ENCODE measurements at places on chromosomes 7 and 10. TPM values are rescaled to one million over a fixed set of nuclear protein-coding genes. Genes with fewer than 3 reads are reported as not detected.

HEPACAM2 gene
- total RNA-seq: not detected

GPRIN2 gene
- total RNA-seq: not detected

PNLIPRP3 gene
- total RNA-seq: not detected

AQP1 gene
- 0.08 TPM for total RNA-seq

DNA sequence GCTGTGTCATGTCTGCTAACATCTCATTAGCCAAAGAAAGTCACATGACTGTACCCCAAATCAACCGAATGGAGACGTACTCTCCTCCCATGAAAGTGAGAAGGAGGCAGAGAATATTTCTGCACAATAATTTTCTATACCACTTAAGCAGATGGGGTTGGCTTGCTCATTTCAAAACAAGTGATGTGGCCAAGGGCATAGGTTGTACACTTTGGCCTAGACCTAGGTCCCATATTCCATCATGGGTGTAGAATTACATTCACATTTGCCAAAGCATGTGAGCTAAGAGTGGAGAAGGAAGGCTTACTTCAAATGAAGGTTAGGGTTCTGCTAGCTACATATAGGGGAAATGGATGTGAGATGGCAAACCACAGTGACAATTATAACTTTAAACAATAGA lies 83.0 kb downstream of the ZNF365 start:
- ATAC-seq: no peak

- ATAC-seq: no peak
Observed at GRCh38 chr10:1559761-1560160, 177.6 kb downstream of the ADARB2 start.

DNA sequence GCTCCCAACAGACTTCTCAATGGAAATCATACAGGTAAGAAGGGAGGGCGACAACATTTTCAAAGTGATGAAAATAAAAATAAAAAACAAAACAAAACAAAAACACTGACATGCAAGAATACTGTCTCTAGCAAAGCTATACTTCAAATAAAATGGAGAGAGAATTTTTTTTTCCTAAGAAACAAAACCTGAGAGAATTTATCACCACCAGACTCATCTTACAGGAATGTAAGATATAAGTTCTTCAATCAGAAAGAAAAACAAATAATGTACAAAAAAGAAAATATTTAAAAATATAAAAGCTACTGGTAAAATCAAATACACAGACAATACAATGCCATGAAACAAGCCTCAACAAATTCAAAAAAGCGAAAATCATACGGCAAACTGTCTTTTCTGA lies 113.2 kb downstream of the NRBF2 start:
- ATAC-seq: no peak

DNA sequence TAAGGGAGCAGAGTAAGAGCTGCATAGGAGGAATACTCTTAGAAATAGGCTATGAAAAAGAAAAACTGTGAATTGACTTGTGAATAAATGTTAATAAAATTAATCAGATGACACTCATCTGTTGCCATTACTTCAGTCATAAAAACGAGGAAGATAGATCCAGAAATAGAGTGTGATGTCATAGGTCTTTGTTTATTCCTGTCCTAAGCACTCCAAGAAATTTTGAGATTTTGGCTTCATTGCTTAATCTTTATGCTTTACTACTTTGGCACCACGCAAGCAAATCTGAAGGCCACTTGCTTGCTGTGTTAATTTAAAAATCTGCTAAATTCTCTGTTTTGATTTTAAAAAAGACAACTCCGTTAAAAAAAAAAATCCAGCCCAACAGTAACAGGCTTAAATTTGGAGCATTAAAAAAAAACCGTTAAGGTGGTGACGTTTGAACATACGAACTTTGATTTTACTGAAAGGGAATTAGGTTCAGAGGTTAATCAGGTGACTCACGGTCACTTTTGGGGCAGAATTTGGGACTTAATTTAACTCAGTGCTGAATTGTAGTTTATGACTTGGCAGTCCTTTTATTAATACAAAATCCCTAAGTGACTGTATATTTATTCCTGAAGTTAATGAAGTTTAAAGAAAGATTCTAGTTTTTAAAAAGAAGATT lies 3.4 kb downstream of the IFRD1 start:
- no peak for ATAC-seq

GRCh38 chr7:27181795-27182275 lies 3.2 kb downstream of the HOXA11 start:
- no peak for ATAC-seq

DNA sequence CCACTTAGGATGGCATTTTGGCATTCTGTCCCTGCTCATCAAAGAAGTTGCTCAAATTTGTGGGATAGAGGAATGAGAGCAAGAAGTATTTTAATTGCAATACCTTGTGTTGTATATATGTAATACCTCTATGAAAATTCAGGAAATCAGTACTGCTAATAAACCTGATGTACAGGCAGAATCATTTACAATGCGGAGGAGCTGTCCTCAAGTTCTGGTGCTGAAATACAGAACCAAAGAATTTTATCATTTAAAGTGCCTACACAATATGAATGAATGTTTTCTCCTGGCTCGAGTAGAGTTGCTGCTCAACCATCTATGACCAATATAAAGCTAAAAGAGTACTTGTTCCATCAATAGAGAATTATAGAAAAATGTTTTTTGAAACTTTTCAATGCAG lies 305.8 kb downstream of the PLXNA4 start:
- no peak for ATAC-seq

DNA sequence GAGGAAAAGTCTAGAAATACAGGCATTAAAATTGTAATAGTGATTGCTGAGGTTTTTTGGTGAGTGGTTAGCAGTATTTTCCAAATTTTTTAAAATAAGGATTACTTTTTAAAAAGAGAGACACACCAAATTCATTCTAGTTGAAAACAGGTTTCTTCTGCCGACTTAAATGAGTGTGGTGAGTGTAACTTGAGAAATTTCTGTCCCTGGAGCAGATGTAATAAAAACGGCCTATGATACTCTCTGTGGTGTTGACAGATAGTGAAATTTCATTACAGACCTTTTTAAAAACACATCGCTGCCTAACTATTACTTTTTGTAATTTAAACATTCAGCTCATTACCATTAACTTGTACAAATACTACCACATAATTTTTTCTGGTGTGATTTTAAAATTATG lies 90.1 kb downstream of the CYP51A1 start:
- ATAC-seq: no peak

- ATAC-seq: no peak
Observed at GRCh38 chr10:3512263-3512662, 272.7 kb downstream of the KLF6 start.
